ENCODE measurements at places on chromosomes 12 and 14.

DNA sequence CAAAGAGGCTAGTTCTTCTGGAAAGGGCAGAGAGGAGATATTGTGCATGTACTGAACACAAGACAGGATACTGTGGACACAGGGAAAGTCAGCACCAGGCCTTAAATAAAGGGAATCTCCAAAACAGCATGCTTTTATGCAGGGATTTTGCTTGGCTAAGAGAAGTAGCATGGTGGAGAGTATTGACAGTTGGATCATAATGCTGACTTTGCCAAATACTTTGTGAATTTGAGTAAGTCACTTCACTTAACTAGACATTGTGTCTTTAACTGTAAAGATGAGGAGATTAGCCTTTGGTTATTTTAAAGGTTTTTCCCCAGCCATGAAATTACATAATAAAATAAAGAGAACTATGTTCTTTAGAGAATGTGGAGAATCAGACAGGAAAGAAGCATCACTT, 24.5 kb downstream of the GALNT8 start:
- DNase-seq, result no peak

DNA sequence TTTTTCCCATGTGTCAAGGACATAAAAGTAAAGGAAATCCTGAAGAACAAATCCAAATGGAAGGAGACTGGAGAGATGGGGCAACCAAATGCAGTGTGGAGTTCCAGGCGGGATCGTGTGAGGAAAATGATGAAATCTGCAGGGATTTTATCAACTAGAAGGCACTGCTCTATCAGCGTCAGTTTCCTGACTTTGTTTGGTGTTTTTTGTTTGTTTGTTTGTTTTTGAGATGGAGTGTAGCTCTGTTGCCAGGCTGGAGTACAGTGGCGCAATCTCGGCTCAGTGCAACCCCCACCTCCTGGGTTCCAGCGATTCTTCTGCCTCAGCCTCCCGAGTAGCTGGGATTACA, 43.3 kb upstream of the GPR132 start:
- DNase-seq, result no peak

- peak; percentile 20 for DNase-seq
These were observed 44.7 kb downstream of the FERMT2 start for GRCh38 chr14:52906141-52906601.

DNA sequence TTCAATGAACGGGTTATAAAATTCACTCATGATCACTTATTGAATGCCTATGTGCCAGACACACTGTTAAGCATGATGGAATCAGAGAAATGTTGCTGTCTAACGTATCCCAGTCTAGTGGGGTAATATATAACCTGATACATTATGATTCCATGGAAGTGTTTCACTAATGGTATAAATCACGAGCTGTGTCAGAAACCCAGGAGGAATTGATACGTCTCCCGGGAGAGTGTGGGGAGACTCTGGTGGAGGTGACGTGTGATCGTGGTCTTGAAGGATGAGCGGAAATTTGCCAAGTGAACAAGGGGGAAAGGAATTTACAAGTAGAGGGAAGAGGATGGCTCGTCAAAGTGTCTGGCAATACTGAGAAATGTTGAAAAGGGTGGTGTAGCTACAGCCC, 26.5 kb downstream of the MANSC1 start:
- DNase-seq, result no peak

- no peak for DNase-seq
These were observed 28.4 kb downstream of the TXNRD1 start for GRCh38 chr12:104243971-104244370.

DNA sequence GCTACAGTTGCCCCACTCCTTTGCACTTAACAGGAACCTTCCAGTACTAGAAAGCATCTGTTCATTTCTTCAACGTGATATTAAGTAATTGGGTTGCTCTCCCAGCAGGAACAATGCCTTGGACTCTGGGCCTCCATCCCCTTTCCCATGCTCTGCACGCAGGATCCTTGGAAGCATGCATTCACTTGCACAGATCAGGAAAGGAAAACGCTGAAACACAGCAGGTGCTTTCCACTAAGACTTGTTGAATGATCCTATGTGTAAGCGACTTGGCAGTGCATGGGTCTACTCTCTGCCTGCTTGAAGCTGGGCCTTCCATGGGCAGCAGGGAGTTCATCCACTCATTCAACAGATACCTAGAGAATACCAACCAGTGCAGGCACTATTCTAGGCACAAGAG, 2.3 kb downstream of the LTBP2 start:
- DNase-seq, result no peak
